Femur (tissue), 1 donor: ENCODE measurements at places on chromosomes 6 and 20.

DNA sequence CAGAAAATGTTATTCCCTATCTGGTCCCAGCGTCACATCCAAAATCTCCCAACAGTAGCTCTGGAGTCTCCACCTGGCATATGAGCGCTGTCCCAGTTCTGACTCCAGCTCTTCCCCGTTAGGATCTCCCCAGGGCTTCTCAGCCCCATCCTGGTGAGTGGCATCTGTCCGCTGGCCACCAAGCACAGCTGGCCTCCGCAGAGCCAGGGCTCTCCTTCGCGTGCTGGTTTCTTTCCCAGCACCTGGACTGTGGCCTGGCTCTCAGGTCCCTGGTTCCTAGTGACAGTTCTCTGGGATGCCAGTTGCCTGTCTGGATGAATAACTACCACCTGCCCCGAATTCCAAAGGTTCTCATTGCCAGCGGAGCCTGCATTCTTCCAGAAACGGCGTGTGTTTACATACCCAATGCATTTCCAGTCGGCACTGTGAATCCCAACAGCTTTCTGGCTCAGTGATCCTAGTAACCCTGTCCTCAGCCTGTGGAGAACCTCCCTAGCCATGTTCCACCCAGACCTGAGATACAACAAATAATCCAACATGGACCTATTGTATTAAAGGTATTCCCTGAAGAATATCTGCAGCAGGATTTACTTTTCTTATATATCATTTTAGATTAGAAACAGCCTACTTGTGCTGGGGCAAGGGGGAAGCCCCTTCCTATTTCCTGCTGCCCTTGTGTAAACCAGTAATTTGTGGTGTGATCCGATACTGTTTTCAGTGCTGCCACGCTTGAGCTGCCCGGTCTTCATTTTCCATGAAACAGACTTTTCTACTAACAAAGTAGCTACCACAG lies 69.9 kb upstream of the PDE10A start:
- no peak for DNase-seq

- DNase-seq: no peak
Measured at GRCh38 chr6:95545226-95545625, 32.1 kb upstream of the MANEA start.

DNA sequence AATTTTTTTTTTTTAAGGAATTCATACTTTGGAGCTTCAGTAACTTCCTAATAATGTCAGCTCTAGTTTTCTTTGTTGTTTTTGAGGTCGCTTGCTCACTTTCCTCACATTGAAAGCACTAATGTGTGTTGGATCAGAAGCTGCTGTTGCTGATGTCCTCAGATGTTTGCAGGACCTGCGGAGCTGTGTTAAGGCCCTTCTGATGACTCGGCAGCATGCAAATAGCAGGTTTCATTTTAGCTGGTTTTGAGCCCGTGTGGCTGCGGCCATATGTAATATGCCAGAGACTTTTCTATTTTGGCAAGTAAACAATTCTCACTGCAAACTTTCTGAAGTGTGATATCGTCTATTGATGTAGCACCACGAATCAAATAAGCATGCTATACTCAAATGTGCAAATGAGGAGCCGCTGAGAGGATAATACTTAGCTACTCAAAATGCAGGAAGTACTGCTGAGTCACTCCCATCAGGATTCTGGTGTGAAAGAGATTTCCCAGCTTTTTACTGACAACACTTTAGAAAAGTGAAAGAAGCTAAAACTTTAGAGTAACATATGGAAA lies 187.8 kb downstream of the SASH1 start:
- peak; percentile 59 for DNase-seq

DNA sequence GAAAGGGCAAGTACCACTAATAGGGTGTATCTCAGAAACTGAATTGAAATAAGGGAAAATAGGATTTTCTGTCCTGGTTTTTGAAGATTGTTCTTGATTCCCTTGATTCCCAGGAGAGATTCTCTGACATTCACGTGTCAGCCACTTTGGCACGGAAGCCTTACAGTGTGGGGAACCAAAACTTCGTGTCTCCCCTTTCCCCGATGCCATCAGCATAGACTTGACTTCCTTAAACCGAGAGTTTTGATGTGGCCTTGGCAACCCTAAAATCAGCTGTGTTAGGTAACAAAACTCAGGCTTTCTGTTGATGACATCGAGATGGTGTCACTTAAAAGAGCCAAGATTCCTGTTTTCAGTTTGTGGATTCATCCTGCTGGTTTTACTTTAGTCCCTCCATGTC lies 7.5 kb downstream of the HMGN4 start:
- no peak for DNase-seq

DNA sequence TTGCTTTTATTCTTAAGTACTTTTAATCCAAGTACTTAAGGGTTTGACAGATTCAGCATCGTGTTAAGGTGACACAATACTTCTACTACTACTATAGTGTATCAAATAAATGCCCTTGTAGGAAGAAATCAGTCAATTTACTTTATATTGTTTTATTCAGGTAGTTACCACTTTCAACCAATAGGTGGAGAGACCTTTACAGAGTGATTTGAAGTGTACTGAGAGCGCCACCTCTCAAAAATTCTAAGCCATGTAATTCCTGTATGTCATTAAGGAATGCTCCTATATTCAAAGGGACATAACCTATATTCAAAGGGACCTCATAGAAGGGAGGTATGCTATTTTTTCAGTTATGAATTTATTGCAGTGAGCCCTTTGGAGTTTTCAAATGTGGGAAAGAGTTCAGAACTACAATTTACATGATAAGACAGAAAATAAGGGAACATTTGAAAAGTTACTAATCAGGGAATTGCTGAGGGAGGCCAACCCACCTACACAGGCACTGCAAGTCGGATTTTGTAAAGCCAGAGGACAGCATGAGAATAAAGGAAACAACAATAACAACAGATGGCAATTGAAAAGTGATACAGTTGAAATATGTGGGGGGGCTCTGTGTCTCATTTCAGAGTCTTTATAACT lies 955.6 kb downstream of the TBC1D32 start:
- no peak for DNase-seq

DNA sequence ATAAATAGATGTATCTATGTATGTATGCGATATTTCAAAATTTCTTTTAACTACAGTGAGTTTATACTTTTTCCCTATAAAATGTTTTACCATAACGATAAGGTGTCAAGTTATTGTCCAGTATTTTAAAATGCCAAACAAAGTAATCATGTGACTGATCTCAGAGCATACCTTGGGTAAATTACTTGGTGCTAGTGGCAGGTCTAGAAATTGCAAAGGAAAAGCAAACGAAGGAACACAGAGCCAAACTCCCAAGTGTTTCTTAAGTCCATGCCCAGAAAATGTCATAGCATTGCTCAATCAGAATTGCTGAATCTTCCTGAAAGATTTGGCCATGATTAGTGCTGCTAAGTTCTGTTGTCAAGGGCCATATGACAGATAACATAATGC lies 77.5 kb downstream of the CAP2 start:
- no peak for DNase-seq

- no peak for DNase-seq
Measured at GRCh38 chr6:128131036-128131435, 230.2 kb upstream of the THEMIS start.

DNA sequence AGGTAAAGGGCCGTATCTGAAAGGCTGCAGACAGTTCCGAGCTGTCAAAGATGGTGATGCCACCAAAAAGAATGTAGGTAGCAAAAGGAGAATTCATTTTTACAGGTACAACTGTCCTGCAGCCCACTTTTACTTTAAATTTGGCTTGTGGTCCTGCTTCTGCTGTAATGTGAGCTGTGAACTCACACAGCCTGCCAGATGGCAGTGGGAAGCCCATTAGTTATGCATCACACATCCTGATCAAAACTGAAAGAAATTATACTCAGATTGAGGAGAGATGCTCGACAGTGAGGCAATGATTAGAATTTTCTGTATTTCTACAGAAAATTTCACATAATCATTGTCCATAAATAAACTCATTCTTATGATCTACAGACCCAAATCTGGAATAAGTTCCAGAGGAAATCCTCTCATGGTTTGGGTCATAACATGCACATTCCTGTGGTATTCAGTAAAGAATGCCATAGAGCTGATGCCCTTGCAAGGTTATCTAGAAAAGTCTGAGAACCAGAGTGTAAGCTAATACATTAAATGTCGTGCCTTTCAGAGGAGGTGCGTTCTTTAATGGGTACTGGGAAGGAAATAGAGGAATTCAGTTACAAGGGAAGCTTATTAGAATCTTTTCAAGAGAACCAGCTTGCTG lies 23.9 kb upstream of the E2F3 start:
- DNase-seq: no peak

DNA sequence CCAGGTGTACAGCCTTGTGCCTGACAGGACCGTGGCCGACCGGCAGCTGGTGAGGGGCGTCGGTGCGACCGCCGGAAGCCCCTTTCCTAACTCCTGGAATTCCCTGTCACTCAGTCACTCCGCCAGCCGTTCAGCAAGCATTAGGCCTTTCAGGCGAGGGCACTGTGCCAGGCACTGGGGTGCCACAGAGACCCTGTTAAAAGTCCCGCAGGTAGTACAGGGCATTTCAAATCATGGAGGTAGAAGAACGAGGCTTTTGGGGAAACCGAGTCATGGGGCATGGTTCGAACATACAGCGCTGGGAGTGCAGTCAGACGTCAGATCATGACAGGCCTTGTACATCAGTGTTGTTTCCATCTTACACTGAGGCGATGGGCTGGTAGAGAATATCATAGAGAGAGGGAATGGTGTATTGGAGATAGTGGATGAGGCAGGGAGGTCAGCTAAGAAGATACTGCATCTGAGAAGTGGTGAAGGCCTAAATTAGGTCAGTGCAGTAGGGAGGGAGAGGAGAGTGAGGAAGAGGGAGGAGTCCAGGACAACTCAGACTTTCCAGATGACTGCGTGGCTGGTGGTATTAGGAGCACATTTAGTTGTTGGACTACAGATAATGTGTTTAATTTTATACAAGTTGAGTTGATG lies 892 bp upstream of the DXO start:
- DNase-seq: no peak

DNA sequence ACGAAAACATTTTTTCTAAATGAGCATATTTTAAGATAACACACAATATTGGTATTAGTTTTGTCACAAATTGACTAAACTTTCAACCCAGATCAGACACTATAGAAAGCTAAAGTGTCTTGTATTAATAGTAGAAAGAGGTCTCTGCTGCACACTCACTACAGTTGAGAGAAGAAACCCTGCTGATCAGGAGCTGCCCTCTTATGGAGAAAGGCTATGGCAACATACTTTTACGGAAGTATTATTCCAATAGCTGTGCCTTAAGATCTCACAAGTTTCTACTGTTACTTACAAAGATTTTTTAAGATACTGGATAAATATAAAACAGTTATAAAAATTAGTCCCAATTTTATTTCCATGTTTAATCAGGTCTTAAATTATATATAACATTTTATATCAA lies 155.7 kb downstream of the RIMS1 start:
- no peak for DNase-seq

DNA sequence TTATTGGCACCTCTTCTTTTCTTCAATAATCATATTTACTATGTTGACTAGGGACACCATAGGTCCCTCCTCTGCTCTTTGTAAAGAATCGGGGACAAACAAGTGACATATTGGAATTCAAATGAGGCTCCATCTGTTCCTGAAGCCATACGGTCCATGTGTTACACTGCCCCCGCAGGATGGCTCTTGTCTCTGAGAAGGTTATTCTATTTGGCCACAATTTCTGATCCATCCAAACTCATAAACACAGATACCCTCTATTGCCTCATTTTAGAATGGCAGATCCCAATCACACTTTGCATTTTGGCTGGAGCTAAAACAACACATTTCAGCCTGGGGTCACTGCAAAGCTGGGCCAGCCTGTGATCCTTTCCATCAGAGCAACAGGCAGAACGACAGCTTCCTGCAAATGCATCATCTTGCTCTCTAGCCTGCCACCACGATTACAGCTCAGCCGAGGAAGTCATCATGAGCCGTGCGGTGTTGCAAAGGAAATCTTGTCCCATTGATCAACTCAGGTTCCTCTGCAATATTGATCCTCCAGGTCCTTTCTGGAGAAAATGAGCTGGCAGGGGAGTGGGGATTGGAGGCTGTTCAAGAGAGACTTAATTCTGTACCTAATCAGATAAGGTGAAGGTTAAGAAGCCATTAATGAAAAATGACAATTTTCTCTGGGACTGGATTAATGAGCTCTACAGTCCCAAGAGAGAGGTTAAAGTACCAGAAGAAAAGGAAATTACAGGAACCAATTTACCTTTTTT lies 73.1 kb downstream of the AGPAT4 start:
- DNase-seq: no peak

- DNase-seq: no peak
Measured at GRCh38 chr6:125196613-125197012, 43.0 kb downstream of the TPD52L1 start.
